Activated CD4-positive, alpha-beta memory T cell treated with anti-CD3 and anti-CD28 coated beads, Interleukin-2, amount 10 ng/mL, durations not matched to agents 7 days and 5 days (primary cell): ENCODE measurements at places on chromosomes 16 and 17. TPM values are rescaled to one million over a fixed set of nuclear protein-coding genes. Genes with fewer than 3 reads are reported as not detected.
A peak's percentile ranks its signal among the peaks of the same experiment; 100 is the strongest.

NPIPB8 gene
- total RNA-seq, result not detected

TPSD1 gene
- total RNA-seq, result not detected

GRCh38 chr16:89168381-89169189, 3.0 kb upstream of the CDH15 start:
- no peak for DNase-seq

GRCh38 chr17:58565389-58566311, 51.2 kb upstream of the MTMR4 start:
- no peak for DNase-seq

GRCh38 chr17:38588788-38589174, 17.0 kb downstream of the SRCIN1 start:
- no peak for DNase-seq

TTLL6 gene
- not detected for total RNA-seq

ACOX1 gene
- 28.0 TPM for total RNA-seq

DNA sequence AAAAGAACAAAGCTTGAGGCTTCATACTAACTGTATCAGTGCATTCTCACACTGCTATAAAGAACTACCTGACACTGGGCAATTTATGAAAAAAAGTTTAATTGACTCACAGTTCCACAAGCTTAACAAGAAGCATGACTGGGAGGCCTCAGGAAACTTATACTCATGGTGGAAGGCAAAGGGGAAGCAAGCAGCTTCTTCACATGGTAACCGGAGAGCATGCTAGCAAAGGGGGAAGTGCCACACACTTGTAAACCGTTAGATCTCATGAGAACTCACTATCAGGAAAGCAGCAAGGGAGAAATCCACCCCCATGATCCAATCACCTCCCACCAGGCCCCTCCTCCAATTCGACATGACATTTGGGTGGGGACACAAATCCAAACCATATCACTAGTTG, 25.3 kb downstream of the CTRB2 start:
- no peak for DNase-seq

- peak; percentile 5 for DNase-seq
Measured at GRCh38 chr16:27429330-27429871, 27.4 kb downstream of the IL21R start.

- DNase-seq, result no peak
Measured at GRCh38 chr16:9177861-9178260, 86.4 kb downstream of the HAPSTR1 start.

DNA sequence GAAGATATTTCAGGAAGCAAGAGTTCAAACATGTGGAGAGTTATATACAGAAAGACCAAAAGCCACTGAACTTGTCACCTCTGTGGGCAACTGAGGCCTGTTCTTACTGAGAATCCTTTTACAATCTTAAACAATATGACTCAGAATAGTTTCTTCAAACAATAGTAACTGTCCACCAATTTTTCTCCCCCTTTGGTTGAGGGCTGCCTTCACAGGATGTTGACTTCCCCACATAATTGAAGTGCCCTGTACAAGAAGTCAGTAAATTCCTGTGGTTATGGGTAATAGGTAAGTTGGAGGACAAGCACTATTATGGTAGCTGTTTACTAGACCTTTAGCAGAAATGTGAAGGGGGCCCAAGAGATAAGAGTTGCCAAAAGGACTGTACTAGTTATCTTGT, 215.8 kb downstream of the CDH8 start:
- DNase-seq, result no peak

DNA sequence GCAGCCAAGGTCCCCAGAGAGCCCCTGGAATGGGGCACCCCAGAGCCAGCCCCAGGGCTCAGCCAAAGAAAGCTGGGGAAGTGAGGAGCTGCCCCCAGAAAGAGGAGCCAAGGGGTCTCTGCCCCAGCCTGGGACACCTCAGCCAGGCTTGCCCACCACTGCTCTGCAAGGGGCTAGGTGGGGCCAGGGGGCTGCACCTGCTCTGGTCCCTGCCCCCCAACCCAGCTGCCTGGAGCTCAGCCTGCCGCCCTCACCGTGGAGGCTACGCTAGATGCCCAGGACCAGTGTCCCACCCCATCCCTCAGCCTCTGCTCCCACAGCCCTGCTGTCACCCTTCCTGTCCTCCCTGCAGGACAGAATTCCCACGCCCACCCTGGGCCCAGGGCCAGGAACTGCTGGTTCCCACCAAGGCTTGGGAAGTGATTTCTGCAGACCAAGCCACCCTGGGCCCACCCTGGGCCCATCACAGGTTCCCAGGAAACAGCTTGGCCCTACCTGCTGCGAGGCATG, 28.1 kb upstream of the KRT17 start:
- DNase-seq, result no peak

DNA sequence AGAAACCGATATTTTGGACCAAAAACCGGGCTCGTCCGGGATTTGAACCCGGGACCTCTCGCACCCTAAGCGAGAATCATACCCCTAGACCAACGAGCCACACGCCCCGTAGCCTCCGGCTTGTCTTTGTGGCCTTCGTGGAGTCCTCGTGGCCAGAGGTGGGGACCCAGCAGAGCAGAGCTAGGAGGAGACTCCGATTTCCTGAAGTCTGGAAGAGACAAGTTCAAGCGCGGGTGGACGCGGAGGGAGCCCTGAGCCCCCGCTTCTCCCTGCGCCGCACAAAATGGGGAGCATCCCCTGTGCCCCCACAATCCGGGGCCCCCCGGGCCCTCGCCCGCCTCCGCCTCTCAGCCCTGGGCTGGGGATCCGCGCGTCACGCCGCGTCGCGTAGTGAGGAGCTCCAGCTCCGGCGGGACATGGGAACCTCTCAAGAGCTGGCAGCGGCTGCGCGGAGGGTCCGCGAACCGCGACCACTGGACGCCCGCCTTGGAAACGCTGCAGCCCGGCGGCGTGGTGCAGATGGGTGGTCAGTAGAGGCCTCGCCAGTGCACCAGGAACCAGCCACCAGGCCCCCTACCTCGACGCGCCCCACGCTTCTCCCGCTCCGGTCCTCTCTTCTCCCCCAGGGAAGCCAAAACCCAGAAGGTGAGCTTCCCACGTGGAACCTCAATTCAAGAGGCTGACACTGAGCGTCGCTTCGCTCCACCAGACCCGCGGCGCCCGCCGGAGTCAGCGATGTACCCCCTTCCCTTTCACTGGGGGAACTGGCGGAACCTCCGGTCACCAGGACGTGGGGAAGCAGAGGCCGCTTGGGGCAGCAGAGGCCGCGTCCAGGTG, 5.2 kb upstream of the OR1F1 start:
- DNase-seq, result peak; percentile 47

CCL16 gene
- not detected for total RNA-seq

DNA sequence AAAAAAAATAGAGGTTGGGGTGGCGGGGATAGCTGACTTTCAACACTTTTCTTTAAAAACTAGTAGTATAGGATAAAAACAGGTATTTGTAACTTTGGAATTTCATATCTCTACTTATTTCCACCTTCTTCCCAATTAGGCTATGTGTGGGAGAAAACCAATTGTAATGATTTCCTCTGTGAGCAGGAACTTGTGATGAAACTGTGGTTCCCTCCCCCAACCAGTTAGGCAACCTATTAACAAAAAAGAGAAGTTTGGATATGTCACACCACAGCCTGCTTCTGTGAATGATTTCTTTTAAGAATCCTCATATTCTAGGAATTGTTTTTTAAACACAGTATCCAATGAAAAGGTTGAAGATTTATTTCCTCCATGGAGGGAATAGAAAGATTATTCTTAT, 1.9 kb downstream of the IGSF6 start:
- no peak for DNase-seq

- DNase-seq, result peak; percentile 92
Measured at GRCh38 chr16:53518550-53519416, 15.8 kb upstream of the AKTIP start.

DNA sequence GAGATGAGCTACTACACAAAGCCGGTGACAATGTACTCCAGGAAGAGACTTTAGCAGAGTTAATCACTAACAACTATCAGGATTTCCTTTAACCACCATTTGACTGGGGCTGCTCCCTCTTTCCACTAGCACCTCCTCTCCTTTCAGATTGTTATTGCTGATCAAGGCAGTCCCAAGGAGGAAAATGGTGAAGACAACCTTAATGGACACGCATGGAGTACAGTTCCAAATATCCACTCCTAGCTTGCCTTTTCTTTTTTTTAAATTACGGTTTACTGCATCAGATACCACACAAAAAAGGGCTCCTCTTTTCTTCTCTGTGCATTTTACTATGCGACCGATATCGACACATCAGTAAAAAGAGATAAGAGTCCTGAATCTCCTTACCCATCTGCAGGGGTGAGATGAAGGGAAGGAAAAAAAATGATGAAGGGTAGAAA, 30.9 kb downstream of the FAM222B start:
- no peak for DNase-seq

TPPP3 gene
- total RNA-seq, result not detected

DNA sequence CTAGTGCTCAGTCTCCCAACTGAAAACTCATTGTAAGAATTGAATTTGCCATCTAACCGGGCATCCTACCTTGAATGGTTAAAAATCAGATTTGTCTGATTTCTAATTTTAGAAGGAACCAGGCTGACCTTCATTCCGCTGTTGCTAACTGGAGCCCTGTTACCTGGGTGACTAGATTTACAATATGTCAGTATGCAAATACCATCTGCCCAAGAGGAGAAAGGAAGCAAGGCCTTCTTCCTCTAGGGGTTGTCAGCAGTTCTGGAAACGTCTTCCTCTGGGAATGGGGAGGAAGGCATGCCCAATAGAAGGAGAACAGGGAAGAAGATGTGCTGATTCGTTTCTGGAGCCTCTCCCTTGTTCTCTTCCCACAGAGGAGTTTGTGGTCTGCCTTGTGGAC, 137.9 kb downstream of the PITPNC1 start:
- DNase-seq, result no peak

PSMD7 gene
- total RNA-seq, result 97.6 TPM

- DNase-seq, result no peak
Measured at GRCh38 chr16:23080329-23080728, 68.9 kb downstream of the USP31 start.

SCARF1 gene
- total RNA-seq, result 3.2 TPM

GRCh38 chr17:47697906-47698711, 4.1 kb downstream of the TBKBP1 start:
- DNase-seq, result no peak

DNA sequence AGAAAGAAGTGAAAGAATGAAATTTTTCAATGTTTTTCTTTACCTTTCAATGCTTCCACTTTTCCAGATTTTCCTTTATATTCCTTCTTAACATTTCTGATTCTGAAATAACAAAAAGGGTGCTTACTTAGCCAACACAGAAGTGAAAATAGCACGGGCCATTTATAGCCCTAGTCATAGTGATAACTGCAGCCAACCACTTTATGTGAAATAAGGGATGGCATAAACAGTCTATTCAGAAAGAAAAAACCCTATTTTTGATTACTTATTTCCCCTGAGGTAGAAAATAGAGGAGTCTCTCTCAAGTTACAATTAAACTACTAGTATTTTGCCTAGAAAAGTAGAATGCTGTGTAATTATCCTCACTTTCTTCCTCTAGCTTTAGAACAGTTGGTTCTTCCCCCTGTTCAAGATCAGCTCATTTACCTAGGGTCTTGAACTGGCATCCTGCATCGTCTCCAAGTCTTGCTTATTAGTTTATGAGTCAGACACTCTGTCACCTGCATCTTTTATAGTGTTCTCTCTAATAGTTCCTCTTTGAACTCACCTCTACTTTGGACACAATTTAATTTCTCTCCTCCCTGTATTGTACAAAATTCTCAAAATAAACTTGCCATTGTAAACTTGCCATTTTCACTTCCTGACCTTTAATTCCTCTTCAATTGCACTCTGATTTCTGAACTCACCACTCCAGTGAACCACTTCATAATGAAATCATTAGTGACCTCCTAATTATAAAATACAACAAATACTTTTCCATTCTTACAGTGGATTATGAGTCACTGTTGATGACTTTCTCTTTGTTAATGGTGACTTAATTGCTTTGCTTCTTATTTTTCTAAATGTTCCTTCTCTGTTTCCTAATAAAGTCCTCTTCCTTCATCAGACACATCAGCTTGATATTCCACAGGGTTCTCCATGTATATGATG, 23.6 kb downstream of the ABCA6 start:
- no peak for DNase-seq

DNA sequence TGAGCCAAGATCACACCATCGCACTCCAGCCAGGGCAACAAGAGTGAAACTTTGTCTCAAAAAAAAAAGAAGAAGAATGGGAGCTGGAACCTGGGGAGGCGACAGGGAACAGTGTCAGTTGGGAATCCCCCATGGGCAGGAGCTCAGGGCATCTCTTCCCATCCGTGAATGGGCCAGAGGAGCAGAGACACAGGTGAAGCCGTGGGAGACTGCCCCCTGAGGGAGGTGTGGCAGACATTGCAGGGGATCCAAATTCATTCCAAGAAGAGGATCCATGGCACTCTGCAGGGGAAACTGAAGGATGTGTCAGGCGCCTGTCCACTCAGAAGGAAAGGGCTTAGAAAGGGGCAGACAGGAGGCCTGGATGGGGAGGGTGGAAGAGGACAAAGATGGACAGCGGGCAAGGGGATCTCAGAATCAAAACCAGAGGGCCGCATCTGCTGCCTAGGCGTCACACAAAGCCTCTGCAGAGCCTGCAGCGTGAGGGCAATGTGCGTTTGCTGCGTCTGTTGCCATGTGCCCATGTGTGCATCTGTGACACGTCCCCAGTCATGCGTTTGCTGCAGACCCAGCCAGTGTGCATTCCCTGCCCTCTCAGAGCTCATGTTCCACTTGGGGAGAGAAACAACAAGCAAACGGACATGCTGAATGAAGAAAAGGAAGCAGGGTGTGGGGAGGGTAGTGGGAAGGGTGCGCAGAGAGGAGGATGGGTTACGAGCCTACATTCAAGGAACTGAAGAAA, 30.6 kb upstream of the TNRC6C start:
- no peak for DNase-seq

DNA sequence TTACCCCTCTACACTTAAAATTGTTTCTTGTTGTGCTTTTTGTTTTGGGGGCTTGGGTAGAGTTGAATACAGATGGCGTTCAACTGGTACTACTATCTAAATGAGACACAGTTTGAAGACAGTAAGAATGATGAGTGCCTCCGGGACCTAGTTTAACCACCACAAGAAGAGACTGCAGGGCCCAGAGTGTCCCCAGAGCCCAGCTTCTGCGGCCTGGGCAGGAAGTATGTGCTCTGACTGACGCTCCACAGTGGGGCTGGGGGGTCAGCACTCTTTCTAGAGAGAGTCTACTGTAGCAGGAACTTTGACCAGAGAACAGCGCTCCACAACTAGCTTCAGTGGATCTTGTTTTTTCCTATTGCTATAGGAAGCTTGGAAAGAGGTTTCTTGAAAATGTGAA, 174.0 kb downstream of the VPS53 start:
- no peak for DNase-seq

- DNase-seq, result no peak
Measured at GRCh38 chr16:54633943-54634362, 296.7 kb upstream of the IRX5 start.

DNA sequence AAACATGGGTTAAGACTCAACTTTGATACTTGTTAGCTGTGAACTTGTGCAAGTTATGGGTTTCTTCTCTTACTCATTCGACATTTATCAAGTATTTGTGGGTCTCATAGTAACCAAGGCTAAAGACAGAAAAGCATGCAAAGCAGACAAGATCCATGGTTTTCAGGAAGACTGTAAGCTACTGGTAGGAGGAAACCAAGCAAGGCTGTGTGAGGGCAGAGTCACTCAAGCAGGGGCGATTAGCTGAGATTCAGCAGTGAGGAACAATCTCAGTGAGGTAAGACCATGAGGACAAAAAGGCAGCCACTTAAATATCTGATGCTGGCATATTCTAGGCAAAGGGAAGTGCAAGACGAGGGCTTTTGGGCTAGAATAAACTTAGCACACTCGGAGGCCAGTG, 29.5 kb downstream of the MBTD1 start:
- no peak for DNase-seq

RAB37 gene
- 58.5 TPM for total RNA-seq

VMO1 gene
- total RNA-seq, result 0.40 TPM

GRCh38 chr16:55964923-55965475, 89.8 kb upstream of the CES5A start:
- DNase-seq, result no peak
